Activated T-helper 1 cell treated with anti-CD3 and anti-CD28 coated beads, Interleukin-12 subunit alpha, Interleukin-12 subunit beta, Interleukin-2, Interleukin-4 antibody, amounts not matched to agents 30 ng/mL and 10 ng/mL and 1 ng/mL, durations not matched to agents 14 hours and 24 hours and 36 hours (primary cell): ENCODE measurements at places on chromosomes 11 and 22. TPM values are rescaled to one million over a fixed set of nuclear protein-coding genes. Genes with fewer than 3 reads are reported as not detected.

DNA sequence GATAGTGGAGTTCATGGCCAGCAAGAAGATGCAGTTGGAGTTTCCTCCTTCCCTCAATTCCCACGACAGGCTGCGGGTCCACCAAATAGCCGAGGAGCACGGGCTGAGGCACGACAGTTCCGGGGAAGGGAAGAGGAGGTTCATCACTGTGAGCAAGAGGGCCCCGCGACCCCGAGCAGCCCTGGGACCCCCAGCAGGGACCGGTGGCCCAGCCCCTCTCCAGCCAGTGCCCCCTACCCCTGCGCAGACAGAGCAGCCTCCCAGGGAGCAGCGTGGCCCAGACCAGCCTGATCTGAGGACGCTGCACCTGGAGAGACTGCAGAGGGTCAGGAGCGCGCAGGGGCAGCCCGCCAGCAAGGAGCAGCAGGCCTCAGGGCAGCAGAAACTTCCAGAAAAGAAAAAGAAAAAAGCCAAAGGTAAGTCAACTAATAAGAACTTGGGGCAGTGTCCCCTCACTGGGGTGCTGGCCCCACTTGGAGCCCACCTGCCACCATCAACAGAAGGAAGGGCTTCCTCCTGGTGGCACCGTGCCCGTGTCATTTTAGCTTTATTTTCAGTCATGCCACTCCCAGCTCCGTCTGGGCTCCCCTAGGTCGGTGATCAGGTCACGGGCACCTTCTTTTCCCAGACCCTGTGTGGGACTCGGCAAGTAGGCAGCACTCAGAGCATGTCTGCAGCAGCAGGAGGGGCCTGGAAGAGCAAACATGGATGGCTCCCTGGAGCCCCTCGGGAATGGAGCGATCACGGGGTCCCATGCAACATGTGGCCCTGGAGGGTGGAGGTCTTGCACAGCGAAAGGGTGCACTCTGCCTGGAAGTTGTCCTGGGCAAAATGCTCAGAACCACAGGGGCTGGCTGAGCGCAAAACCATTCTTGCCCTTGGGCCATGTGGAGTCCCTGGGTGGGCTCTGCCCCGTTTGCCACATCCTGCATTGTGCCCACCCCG lies 33.3 kb downstream of the IGHMBP2 start:
- no peaks in the 10 kb centered on the region for H3K4me1 ChIP-seq
- peaks cover 11% of the 10 kb centered on the region for H3K36me3 ChIP-seq
- no peak overlapping the region for H3K27ac ChIP-seq
- H3K4me3 ChIP-seq, result no peak overlapping the region
- DNase-seq, result no peak

- no peak for DNase-seq
- H3K27ac ChIP-seq, result no peak overlapping the region
- H3K27me3 ChIP-seq, result no peaks in the 10 kb centered on the region
Observed at GRCh38 chr11:18067372-18067771, 21.3 kb upstream of the TPH1 start.

DNA sequence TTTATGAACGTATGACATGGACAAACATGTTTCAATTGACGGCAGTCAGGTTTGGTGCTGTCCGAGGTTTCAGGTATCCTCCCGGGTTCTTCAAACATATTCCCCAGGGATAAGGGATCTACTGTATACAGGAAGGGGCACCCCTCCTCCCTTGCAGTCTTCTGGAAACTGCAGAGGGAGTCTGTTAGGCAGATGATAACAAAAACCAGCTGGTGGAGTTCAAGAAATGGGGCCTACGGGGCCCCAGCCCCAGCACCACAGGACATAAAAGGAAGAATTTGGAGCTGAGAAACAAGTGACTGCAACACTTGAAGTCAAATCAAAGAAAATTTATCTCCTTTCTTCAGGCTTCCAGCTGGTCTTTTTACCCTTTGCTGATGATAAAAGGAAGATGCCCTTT lies 32.1 kb downstream of the SNU13 start:
- no peak for DNase-seq
- no peaks in the 10 kb centered on the region for H3K4me1 ChIP-seq
- H3K27ac ChIP-seq, result no peak overlapping the region
- H3K27me3 ChIP-seq, result no peaks in the 10 kb centered on the region
- no peak overlapping the region for H3K4me3 ChIP-seq

DNA sequence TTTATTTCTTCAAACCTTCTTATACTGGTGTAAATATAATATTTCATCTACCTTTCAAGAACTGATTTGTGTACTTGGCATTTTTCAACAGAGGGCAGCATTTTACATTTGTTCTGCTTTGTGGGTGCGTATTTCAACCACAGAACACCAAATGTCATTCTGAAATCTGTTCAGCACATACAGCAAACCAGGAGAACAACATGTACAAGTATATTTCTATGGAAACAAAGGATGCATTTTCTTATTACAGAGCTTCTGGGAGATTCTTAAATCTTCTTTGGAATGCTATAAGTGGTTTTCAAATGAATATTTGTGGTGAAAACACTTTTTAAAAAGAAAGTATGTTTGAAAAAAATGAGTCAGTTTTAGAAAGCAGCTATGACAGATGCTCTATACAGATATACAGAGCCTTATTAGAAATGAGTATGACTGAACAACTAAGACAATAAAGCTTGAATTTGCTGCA lies 946.0 kb downstream of the FAM181B start:
- no peaks in the 10 kb centered on the region for H3K27me3 ChIP-seq
- peaks cover 8% of the 10 kb centered on the region for H3K4me1 ChIP-seq
- no peak for DNase-seq
- H3K4me3 ChIP-seq, result no peak overlapping the region
- H3K36me3 ChIP-seq, result no peaks in the 10 kb centered on the region

NOX4 gene
- not detected in 2 replicates for total RNA-seq

DNA sequence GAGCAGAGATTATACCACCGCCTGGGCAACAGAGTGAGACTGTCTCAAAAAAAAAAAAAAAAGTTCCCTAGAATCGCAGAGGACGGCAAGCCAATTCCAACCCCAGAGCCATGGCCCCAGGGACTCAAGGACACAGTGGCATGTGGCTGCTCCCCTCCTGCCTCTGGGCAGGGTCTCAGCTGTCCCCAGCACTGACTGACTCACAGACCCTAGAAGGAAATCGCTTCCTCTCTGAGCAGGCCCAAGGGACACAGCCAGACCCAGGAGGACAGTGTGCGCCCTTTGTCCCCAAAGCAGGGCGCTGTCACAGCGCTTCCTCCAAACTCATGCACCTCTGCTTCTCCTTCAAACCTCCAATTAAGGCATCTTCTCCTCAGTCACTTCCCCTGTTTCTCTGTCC lies 2.3 kb downstream of the PACSIN3 start:
- peaks cover 3% of the 10 kb centered on the region for H3K36me3 ChIP-seq
- peaks cover 29% of the 10 kb centered on the region for H3K27me3 ChIP-seq
- H3K27ac ChIP-seq, result no peak overlapping the region

GRCh38 chr11:58837707-58838388 lies 6.7 kb downstream of the GLYATL2 start:
- H3K4me3 ChIP-seq, result no peak overlapping the region
- no peaks in the 10 kb centered on the region for H3K36me3 ChIP-seq
- H3K4me1 ChIP-seq, result no peaks in the 10 kb centered on the region
- H3K27ac ChIP-seq, result no peak overlapping the region
- H3K27me3 ChIP-seq, result no peaks in the 10 kb centered on the region
- no peak for DNase-seq

DNA sequence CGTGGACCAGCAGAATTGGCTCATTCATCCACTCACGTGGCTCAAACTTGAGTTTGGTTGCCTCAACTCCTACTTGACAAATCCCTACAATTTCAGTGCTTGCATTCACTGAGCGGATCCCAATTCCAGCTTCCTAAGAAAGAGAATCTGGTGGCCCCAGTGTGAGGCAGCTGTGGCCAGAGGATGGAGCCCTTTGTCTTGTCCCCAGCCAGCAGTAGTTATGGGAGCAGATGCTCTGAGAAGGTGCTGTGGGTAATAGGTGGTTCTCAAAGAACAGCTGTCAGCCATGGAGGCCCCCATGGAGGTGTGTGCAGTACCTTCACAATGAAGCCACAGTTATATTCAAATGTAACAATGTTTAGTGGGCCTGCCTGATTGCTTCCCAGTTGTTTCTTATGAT lies 39.3 kb downstream of the KREMEN1 start:
- H3K36me3 ChIP-seq, result no peaks in the 10 kb centered on the region
- H3K4me1 ChIP-seq, result no peaks in the 10 kb centered on the region
- peaks cover 18% of the 10 kb centered on the region for H3K27me3 ChIP-seq
- DNase-seq, result no peak
- H3K27ac ChIP-seq, result no peak overlapping the region
- no peak overlapping the region for H3K4me3 ChIP-seq

DNA sequence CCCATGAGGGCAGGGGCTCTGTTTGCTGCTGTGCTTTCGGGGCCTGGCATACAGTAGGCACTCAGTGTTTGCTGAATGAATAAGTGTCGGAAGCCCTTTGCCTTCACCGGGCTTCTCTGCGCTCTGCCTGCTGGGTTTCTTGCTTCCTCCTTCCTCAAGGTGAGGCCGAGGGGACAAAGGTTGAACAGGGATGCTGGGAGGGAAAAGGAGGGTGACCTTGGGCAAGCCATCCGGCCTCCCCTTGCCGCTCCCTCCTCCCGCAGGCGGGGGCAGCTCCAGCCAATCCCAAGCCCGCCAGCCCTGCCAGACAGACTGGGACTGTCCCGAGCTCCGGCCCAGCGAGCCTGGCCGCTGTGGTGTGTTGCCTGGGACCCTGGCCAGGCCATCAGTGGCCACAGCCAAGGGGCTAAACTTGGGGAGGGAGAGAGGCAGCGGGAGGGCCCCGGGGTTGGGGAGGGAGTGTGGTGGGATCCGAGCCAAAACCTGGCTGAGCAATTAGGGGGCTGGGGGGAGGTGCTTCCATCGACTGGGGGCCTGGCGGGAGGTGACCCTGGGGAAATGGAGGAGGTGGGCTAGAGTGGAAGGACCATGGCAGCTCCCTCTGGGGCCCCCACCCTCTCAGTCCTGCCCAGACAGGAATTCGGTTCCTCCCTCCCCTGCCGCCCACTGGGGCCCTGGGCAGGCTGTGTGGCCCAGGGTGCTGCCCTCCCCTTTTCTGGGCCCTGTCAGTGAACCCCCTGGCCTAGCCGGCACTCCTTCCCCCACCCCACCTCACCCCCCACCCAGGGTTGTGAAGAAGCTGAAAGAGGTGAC lies 3.4 kb upstream of the RCOR2 start:
- H3K4me1 ChIP-seq, result peaks cover 9% of the 10 kb centered on the region
- DNase-seq, result no peak
- no peak overlapping the region for H3K4me3 ChIP-seq
- H3K27me3 ChIP-seq, result peaks cover 30% of the 10 kb centered on the region
- no peaks in the 10 kb centered on the region for H3K36me3 ChIP-seq

- H3K27ac ChIP-seq, result no peak overlapping the region
- no peaks in the 10 kb centered on the region for H3K36me3 ChIP-seq
- no peaks in the 10 kb centered on the region for H3K4me1 ChIP-seq
- H3K4me3 ChIP-seq, result no peak overlapping the region
Observed at GRCh38 chr22:32668254-32669094, 133.0 kb upstream of the TIMP3 start.

- no peak overlapping the region for H3K27ac ChIP-seq
- no peak overlapping the region for H3K4me3 ChIP-seq
- no peaks in the 10 kb centered on the region for H3K4me1 ChIP-seq
- DNase-seq, result no peak
Observed at GRCh38 chr11:85495918-85496317, 131.2 kb downstream of the DLG2 start.
